ENCODE measurements at places on chromosomes 4 and X. TPM values are rescaled to one million over a fixed set of nuclear protein-coding genes. Genes with fewer than 3 reads are reported as not detected.
A peak's percentile ranks its signal among the peaks of the same experiment; 100 is the strongest.

DNA sequence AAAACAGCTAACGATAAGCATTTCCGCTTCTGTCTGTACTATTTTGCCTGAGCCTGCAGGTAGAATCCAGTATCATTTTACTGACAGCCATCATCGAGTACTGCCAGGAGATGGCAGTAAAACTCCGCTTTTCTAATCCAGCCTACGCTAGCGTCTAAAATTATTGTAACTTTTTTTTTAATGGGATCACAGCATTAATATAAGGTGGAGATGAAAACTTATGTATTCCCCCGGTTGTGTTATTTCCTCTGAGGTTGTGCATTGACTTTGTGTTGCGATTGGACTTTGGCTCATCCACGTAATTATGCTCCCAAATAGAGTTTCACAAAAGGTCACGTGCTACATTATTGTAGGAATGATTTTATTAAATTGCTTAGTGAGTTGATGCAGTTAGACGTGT, 248.1 kb downstream of the C4orf33 start:
- no peak for DNase-seq

GRCh38 chrX:148610328-148610698, 109.9 kb downstream of the AFF2 start:
- DNase-seq: no peak

GRCh38 chrX:2610246-2611170, 80.6 kb upstream of the CD99 start:
- no peak for DNase-seq

GRCh38 chr4:39617534-39617933, 21.1 kb downstream of the SMIM14 start:
- DNase-seq: no peak

DNA sequence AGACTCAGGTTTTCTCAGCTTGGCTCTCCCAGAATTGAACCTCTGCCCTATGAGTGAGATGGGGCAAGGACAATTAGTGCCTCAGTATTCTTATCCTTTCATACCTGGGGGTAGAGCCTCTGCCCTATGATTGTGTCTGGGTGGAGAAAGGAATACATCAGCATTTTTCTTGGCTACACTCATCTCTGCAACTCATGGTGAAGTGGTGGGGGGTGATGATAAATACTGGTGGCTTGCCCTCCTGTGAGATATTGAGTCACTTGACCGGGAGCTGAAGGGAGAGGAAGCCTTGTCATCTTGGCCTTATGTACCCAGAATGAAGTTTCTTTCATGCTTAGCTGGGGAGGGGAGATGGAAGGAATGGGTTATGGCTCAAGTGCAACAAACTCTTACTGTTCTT, 71.3 kb upstream of the ENOX2 start:
- DNase-seq: no peak

DNA sequence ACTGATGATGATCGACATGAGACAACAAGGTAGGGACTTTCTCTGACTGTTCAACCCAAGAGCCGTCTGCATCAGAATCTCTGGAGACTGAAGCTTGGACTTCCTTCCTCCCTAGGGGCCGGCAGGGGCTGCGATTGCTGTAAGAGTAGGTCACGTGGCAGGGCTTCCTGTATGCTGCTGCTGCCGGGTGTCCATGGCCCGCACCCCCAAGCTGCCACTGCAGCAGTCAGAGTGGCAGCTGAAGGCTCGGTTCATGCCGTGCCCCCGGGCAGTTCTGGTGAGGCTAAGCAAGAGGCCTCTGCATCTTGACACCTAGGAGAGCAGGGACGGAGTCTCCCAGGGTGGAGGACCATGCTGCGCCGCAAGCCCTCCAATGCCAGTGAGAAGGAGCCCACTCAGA, at the start of gene SASH3:
SASH3 (plus strand) TSS at position 203 of the 400 bp plus-strand sequence; CDS start at position 352, 149 bp downstream.
- DNase-seq: no peak

DNA sequence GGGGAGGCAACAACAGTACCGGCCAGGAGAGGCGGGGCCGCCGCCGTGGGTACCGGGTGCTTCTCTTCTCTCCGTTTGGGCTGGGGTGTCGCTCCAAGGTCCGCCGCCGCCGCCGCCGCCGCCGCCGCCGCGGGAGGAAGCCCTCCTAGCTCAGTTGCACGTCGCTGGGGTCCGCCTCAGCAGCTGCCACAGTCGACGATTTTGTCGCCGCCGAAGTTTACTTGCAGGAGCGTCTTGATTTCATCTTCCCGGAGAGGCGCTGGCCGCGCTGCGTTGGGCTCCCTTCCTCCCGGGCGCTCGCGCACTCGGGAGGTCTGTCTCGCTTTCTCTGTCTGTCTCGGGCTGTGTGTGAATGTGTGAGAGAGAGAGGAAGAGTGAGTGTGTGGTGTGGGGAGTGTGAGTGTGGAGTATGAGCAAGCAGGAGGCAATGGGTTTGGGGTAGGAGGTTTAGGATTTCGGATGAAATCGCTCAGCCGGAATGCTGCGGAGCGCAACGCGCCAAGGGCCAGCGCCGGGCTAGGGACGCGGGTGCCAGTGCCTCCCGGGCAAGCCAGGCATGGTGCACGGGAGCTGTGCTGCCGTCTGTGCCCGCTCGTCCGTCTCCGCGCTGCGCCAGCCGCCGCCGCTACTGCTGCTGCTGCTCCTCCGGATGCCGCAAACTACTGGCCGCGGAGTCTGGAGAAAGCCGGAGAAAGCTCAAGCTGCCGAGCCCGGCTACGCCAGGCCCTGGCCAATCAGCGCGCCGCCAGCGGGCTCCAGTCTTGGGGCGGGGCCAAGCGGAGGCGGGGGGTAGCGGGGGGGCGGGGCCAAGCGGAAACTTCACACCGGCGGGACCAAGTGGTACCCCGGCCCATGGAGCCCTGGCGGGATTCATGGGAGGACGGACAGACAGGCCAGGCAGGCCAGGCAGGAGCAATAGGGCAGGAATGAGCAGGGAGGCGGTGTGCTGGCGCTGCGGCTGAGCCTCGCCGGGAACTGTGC, at the start of gene PCDH19:
PCDH19 (minus strand) TSS at position 664 of the 981 bp plus-strand sequence. CDS start 1,676 bp downstream, outside the sequence.
- peak; percentile 32 for DNase-seq

- DNase-seq: no peak
These were observed 106.2 kb upstream of the MAML3 start for GRCh38 chr4:140260227-140260626.

DNA sequence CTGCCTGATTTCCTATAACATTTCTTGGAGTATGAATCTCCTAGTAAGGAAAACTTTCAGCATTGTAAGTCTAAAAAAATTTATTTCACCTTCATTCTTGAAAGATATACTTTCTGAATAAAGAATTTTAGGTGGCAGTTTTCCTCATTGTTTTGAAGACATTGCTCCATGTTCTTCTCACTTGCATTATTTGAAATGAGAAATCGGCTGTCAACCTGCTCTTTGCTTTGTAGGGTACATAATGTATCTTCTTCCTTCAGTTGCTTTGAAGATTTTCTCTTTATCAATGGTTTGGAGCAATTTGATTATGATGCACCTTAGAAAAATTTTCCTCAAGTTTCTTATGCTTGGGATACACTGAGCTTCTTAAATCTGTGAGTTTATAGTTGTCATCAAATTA, 120.3 kb downstream of the EVC2 start:
- no peak for DNase-seq

GRCh38 chr4:16007471-16008095, 44.6 kb upstream of the FGFBP2 start:
- DNase-seq: no peak

- no peak for DNase-seq
These were observed 390.6 kb upstream of the ATOH1 start for GRCh38 chr4:93437991-93438390.

DNA sequence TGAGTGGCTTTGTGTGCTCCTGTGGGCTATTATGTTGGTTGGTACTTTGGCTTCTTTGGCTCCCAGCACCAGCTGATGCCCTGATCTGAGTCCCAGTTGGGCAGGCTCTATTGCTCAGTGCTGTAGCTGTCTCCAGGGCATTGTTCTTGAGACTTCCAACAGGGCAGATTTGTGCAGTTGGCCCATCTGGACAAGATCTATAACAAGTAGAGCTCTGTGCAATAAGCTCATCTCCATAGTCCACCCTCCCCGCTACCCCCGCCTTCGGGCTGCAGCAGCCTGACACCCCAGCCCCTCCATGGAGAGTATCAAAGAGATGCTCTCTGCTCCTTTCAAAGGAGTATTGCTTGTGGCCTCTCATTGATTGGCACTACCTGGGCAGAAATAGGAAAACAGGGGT, 5.8 kb upstream of the TMEM31 start:
- no peak for DNase-seq

- DNase-seq: peak; percentile 23
These were observed 43.2 kb downstream of the SLC9A6 start for GRCh38 chrX:136028383-136028984.

- DNase-seq: peak; percentile 4
These were observed 66.4 kb downstream of the SLC9A6 start for GRCh38 chrX:136051611-136052010.

- DNase-seq: no peak
These were observed 194.0 kb upstream of the MAB21L2 start for GRCh38 chr4:150387981-150388380.

GRCh38 chrX:50579955-50580354, 109.3 kb upstream of the DGKK start:
- no peak for DNase-seq

Gene MAGEA4
- total RNA-seq: not detected

Gene DGKK
- not detected for total RNA-seq

Gene SLITRK4
- total RNA-seq: 1.6 TPM

Gene EFNB1
- total RNA-seq: 42.6 TPM

Gene ELF4
- 10.8 TPM for total RNA-seq

Gene SMR3B
- not detected for total RNA-seq

Gene BTK
- 8.2 TPM for total RNA-seq

Gene EGF
- total RNA-seq: 3.5 TPM

Gene RPGR
- total RNA-seq: 12.7 TPM

Gene TASL
- 1.9 TPM for total RNA-seq

Gene BMP3
- total RNA-seq: 1.5 TPM

Measured in skin of body (tissue), 3 donors.